Stimulated activated naive CD4-positive, alpha-beta T cell (primary cell): ENCODE measurements at places on chromosomes 2 and 18.

GRCh38 chr2:107595749-107596148 lies 230.9 kb upstream of the RGPD4 start:
- DNase-seq: no peak

DNA sequence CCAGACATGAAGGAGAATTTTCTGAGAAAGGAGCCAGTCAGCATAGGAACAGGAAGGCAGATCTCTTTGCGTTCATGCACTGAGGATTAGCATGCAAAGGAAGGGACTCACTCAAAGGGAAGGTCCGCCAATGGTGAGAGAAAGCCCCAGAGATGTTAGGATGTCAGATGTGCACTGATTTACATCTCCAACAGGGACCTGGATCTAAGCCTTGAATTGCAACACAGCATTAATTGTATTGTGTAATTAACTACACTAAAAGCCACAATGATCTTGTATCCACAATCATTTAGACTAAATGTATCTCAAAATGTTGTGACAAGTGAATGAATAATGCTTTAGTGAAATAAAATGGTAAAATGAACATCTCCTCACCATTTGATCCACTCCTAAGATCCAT lies 4.2 kb downstream of the SERPINB5 start:
- no peak for DNase-seq

DNA sequence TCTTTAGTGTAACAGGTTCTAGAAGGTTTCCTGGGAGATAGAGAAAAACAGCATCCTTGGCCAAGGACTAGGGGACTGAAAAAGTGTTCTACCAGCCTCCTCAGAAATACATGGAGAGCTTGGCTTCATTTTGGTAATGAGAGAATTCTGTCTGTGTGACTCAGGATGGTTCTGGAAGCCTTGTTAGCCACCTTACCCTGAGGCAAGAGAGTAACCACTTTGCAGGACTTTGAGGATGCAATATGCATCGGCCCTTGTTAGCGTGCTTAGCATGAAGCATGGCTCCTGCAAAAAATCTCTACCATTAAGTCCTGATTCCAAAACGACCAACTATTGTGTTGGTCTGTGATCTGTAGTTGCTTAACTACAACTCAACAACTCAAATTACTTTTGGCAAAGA lies 79.8 kb downstream of the C1QL2 start:
- no peak for DNase-seq

DNA sequence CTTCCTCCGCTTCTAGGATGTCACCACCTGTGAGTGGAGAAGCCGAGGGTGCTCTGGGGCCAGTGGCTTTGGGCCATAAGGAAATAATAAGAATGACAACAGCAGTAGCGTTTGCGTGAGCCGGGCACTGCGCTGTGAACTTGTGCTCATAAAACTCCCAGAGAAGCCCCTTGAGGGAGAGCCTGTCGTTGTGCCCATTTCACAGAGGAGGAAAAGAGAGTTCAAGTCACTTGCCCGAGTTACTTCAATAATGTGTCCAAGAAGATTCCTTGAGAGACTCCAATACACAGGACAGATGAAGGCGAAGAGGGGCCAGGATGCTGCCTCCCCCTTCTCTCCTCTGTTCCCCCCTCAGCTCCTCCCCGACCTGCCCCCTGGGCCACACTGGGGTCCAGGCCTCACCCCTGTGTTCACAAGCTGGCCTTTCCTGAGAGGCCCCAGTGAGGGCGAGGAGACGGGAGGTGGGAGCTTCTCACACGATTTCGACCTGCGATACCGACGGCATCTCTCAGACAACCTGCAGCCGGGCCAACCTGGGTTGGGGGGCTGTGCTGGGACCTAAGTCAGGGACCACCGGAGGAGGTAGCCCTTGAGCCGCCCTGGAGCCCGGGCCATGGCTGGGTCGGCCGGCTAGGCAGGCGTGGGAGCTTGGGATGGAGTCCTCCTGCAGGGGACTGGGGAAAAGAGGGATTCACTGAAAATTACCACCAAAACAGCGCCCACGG lies 53.5 kb upstream of the UBE2F start:
- DNase-seq: no peak

- no peak for DNase-seq
Observed at GRCh38 chr2:30702694-30703093, 104.6 kb downstream of the CAPN13 start.

- no peak for DNase-seq
Observed at GRCh38 chr2:215314896-215315295, 3.0 kb downstream of the ATIC start.

GRCh38 chr2:166256896-166257295 lies 118.8 kb downstream of the SCN9A start:
- DNase-seq: no peak

GRCh38 chr18:55221622-55222021 lies 262.4 kb upstream of the CCDC68 start:
- DNase-seq: no peak

DNA sequence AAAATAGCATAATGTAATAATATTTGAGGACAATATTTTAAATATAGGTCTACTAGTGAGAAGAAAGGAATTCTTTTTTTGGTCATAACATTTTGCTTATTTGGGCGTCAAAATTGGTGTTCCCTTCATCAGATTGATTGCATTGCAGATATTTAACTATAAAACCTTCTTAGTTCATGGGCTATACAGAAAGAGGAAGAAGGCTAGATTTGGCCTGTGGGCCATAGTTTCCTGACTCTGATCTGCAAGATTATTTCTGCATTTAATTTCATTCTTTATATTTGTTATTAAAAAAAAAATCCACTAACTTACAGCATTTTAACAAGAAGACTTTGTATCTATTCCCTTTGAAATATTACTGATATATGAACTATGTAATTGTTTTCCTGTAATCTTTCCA lies 31.9 kb downstream of the PIKFYVE start:
- DNase-seq: no peak

- no peak for DNase-seq
Observed at GRCh38 chr18:12843420-12844350, 40.4 kb downstream of the PTPN2 start.

GRCh38 chr2:240469239-240469636 lies 33.8 kb downstream of the GPC1 start:
- DNase-seq: no peak

DNA sequence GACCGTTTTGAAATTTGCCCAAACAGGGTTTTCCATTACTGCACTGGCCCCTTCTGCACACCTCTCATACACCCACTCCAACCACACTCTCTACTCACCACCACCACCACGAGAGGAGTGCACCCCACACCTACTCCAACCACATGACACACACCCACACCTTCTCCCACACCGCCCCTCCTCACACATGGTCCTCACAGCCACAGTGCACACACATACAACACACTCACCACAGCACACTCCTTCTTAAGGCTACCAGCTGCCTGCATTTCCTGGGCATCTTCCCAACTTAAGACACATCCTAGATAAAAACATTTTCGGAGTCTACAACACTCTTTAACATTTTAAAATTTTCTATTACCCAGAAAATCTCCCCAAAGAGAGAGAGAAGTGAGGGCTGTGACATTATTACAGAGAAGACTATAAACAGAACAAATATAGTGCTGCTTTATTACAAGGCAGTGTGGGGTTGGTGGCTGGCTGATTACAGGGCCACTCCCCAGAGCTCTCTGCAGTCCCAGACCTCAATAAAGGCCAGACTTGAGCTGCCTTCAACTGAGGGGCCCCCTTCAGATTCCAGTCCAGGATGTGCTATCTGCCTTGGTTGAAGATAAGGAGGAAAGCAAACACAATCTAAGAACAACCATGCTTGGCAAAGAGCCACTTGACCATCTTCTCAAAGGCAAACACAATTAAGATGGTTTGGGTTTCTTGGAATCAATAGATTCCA lies 36.1 kb downstream of the NHEJ1 start:
- no peak for DNase-seq

DNA sequence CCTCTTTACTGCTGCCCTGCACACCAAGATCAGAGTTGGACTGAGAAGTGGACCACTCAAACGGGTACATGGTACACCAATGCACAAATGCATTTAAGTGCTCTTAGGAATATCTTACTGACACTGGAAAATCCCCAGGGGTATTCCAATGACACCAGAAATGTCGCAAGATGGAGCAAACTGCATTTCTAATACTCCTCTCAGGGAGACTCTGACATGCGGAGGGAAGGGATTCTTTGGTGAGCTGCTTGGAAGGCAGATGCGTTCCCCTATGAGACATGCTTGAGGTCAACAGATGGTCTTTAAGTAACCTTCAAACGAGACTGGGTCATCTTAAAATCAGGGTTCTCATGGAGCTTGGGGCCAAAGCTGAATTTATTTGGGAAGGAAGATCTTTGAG lies 521.8 kb upstream of the TCF4 start:
- DNase-seq: no peak

GRCh38 chr2:141796449-141796848 lies 334.4 kb downstream of the LRP1B start:
- no peak for DNase-seq

DNA sequence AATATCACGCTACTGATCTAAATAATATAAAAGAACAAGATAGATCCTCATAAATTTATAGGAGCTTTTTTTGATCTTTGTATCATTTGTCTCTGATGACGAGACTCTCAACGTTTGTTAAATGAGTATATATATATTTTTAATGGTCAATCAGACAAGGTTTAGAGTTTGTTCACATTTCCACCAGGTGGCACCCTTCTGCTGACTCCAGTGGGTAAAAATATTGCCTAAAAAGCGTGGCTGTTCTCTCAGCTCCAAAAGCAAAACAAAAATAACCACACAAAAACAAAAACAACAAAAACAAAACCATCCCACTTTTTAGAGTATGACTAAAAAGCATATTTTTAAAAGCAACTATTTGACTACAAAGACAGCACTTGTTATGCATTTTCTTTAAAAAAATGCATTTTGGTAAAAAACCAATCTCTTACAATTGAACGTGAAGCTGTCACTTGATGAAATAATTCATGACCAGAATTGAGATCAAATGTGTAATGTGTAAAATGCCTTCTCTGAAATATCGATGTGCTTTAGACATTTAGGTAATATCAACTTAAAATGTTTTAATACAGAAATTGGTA lies 723.2 kb downstream of the DPP10 start:
- DNase-seq: no peak

- DNase-seq: no peak
Observed at GRCh38 chr2:127163921-127164320, 56.2 kb downstream of the CYP27C1 start.

DNA sequence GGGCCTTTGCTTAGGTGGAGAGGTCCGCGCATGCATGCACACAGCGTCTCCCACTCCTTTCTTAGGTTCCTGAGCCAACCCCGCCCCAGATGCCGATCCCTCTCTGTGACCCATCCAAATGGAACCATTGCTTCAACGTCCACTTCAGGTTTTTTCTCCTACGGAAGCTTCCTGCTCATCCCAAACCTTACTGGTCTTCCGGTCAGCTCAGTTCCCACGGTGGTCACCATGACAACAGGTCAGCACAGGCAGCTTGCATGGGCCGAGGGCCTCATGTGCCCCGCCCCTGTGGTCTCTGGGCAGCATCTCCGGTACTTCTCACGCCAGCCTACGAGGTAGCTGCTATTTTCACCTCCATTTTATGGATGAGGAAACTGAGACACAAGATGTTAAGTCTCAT lies 163.7 kb downstream of the SOCS6 start:
- no peak for DNase-seq

GRCh38 chr2:100877555-100877954 lies 57.6 kb downstream of the NPAS2 start:
- no peak for DNase-seq

DNA sequence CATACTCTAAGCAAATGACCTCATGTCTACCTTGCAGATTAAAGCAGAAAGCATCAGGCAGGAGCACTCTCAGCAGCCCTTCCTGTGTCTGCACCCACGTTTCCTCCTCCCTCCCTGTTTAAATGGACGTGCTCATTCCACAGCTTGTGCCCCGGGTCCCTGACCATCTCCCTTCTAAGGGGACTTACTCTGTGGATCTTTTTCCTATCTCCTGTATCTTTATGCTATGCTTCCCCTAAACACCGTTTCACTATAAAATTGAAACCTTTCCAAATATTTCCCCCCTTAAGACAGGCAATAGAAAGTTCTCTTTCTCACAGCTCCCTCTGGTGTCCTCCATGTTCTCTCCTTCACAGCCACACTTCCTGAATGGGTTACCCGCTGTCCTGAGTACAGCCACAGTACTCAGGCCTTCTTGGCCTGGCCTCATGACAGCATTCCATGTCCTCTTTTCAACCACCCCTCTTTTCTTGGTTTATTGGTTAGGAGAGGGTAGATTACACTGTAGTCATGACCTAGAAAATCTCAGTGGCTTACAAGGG lies 41.1 kb downstream of the TMEM185B start:
- DNase-seq: no peak

- DNase-seq: no peak
Observed at GRCh38 chr18:62878305-62878704, 163.0 kb downstream of the PHLPP1 start.

- DNase-seq: no peak
Observed at GRCh38 chr18:21134895-21135294, 23.3 kb upstream of the ROCK1 start.

DNA sequence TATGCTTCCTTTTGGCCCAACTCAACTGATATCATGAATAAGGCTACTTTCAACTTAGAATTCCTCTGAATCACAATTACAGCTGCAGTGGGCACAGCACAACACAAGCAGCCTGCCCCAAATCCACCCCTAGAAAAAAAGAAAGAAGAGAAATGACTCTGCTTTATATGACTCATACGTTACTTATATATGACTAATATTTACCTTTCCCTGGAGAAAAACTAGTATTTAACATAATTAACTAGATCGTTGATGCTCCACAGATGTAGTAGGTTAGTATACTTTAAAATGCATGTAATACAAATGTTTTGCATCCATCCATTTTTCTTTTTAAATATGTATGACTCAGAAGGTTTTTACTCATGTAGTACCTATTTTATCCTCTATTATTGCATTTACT lies 133.3 kb upstream of the UNC80 start:
- no peak for DNase-seq

DNA sequence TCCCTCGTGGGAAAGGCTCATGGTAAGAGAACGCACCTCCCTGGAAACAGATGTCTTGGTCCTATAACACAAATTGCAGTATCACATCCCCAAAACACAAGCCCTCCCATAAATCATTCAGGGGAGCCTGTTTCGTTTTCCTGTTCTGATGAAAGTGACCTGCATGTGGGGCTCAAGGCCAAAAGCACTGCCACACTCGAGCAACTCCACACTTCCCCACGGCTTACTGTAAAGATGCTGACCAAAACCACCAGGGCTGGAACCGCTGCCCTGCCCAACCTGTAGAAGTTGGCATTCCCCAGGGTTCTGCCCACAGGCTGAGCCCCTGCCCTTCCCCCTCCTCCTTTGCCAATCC lies 139.7 kb downstream of the BCL11A start:
- DNase-seq: no peak
